Activated CD4-positive, CD25-positive, alpha-beta regulatory T cell treated with anti-CD3 and anti-CD28 coated beads, Interleukin-2, amount 50 U/mL, for 16 hours (primary cell): ENCODE measurements at places on chromosomes 3 and 15.

DNA sequence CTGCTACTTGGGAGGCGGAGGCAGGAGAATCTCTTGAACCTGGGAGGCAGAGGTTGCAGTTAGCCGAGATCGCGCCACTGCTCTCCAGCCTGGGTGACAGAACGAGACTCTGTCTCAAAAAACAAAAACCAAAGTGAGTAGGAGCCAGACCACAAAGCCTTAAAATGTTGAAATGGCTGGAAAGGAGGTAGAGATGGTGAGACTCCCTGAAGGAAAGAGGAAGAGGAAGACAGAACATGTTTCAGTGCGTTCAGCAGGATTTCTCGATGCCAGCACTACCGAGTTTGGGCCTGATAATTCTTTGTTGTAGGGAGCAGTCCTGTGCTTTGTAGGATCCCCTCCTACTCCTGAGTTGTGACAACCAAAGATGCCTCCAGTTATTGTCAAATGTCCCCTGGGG, 189.9 kb downstream of the AKAP13 start:
- DNase-seq = no peak

GRCh38 chr15:83498801-83499200, 51.7 kb downstream of the SH3GL3 start:
- no peak for DNase-seq

GRCh38 chr3:67648229-67648628, 6.2 kb downstream of the SUCLG2 start:
- no peak for DNase-seq

DNA sequence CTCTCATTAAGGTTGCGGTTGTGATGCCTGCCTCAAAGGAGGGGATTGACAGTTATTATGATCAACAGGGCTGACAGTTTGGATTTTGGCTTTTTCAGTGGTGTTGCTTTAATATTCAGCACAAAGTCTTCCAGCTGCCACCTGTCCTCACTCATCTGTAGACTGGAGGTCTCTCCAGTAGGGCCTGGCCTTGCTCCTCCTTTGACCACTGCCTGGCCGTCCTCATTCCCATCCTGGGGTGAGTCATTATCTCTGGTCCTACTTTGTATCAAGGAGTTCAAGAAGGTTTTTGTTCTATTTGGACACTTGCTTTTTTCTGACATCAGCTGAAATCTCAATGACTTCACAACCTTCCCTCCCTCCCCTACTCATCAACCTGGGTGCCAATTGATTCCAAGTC, 95.1 kb upstream of the ZPLD1 start:
- DNase-seq = no peak

DNA sequence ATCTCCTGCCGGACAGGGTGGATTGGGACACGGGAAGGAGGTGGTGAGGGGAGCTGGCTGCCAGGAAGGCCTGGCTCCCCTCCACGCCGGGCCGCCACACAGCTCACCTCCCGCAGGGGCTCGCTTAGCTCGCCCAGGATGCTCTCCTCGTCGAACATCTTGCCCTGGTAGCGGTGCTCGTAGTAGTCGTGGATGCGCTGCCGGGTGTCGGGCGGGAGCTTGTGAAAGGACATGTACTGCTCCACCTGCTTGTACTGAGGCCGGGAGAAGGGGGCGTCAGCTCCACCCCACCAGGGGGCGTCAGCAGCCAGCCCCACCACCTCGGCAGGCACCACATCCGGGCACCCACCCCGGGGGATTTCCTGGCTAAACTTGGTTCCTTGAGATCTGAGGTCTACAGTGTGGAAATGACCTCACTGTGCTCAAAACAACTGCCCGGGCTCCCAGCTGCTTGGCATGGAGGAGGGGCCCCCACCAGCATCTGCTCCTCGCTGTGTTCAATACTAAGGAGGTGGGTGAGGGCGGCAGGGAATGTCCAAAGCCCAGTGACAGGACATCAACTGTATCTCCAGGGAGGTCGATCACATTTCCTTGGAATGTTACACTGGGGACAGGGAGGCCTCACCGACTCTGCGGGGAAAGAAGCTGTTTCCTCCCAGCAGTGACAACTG, 43.4 kb downstream of the HCN4 start:
- no peak for DNase-seq
